Activated T-helper 2 cell treated with anti-CD3 and anti-CD28 coated beads, Interferon-gamma antibody, Interleukin-2, Interleukin-4, amounts not matched to agents 10 μg/mL and 5 μg/mL and 100 μg/mL, durations not matched to agents 14 hours and 24 hours and 36 hours (primary cell): ENCODE measurements at places on chromosomes 12 and 14. TPM values are rescaled to one million over a fixed set of nuclear protein-coding genes. Genes with fewer than 3 reads are reported as not detected.

Gene KCNMB4
- 0.37 and 0.55 TPM in 2 replicates for total RNA-seq

DNA sequence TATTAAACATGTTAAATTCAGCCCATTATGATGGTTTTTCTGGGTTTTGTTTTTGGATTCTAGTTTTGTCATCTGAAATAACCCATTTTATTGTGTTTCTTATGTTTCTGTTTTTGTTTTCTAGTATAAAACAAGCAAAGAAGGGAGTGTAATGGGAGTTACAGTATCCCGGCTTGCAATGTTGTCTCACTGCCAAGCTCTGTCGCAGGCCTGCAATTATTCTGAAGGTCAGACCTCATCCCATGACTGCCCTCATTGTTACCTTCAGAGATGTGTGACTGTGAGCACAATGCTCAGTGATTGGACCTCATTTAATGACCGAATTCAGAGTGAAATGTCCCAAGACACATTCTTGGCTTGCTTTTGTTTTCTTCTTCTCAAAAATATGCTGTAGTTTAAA is 73.0 kb upstream of the ATF1 start:
- peaks cover 28% of the 10 kb centered on the region for H3K36me3 ChIP-seq
- no peaks in the 10 kb centered on the region for H3K4me1 ChIP-seq
- no peaks in the 10 kb centered on the region for H3K27me3 ChIP-seq
- H3K27ac ChIP-seq: no peak overlapping the region
- H3K4me3 ChIP-seq: no peak overlapping the region

GRCh38 chr12:96241431-96241830 is 47.3 kb downstream of the ELK3 start:
- peaks cover 45% of the 10 kb centered on the region for H3K4me1 ChIP-seq
- no peak overlapping the region for H3K4me3 ChIP-seq
- no peak overlapping the region for H3K27ac ChIP-seq

Gene SSPN
- total RNA-seq: not detected in 2 replicates

GRCh38 chr12:65795453-65795852 is 28.8 kb upstream of the HMGA2 start:
- H3K4me3 ChIP-seq: no peak overlapping the region
- no peaks in the 10 kb centered on the region for H3K36me3 ChIP-seq
- H3K27me3 ChIP-seq: peaks cover 14% of the 10 kb centered on the region

GRCh38 chr14:73526036-73526984 is 10.6 kb upstream of the ACOT1 start:
- H3K27ac ChIP-seq: no peak overlapping the region
- no peak for DNase-seq
- peaks cover 1% of the 10 kb centered on the region for H3K27me3 ChIP-seq
- H3K36me3 ChIP-seq: no peaks in the 10 kb centered on the region
- no peak overlapping the region for H3K4me3 ChIP-seq

Gene NEDD8
- total RNA-seq: 194 and 202 TPM in 2 replicates

DNA sequence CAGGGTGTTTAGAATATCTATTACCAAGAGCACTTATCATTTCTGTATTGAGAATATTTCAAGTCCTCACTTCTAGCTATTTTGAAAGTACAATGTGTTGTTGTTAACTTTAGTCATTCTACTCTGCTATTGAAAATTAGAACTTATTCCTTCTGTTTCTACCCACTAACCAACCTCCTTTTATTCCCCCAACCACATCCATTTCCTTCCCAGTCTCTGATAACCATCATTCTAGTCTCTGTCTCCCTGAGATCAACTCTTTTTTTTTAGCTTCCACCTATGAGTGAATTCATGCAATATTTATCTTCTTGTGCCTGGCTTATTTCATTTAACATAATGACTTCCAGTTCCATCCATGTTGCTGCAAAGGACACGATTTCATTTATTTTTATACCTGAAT is 290.6 kb upstream of the OR4E1 start:
- H3K36me3 ChIP-seq: no peaks in the 10 kb centered on the region
- peaks cover 3% of the 10 kb centered on the region for H3K27me3 ChIP-seq
- no peak for DNase-seq
- peaks cover 25% of the 10 kb centered on the region for H3K4me1 ChIP-seq

Gene HDAC7
- 251 and 253 TPM in 2 replicates for total RNA-seq

DNA sequence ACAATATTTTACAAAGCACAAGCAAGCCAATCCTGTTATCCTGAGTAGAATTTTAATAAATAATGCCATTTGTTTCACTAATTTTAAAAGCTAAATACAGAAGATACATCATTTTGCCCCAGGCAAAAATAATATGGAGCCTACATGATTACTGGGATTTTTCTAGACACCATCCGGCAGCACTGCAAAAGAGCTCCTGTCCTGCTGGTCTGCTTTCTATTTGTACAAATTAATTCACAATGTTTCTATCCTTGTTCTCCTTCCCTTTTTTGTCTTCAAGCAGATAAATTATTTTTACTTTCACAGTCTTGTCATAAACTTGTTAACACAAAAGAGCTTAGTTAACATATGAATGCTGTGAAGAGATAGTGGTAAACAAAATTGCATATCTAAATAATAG is 4.6 kb downstream of the SIX1 start:
- no peak overlapping the region for H3K4me3 ChIP-seq
- H3K36me3 ChIP-seq: peaks cover 3% of the 10 kb centered on the region
- H3K4me1 ChIP-seq: peaks cover 19% of the 10 kb centered on the region
- peaks cover 85% of the 10 kb centered on the region for H3K27me3 ChIP-seq
- DNase-seq: no peak
- H3K27ac ChIP-seq: no peak overlapping the region

Gene NOXRED1
- 0.23 and 0.25 TPM in 2 replicates for total RNA-seq

GRCh38 chr12:23888396-23889068 is 60.9 kb downstream of the SOX5 start:
- no peaks in the 10 kb centered on the region for H3K36me3 ChIP-seq
- no peak for DNase-seq
- H3K4me1 ChIP-seq: no peaks in the 10 kb centered on the region
- H3K4me3 ChIP-seq: no peak overlapping the region
- no peak overlapping the region for H3K27ac ChIP-seq

DNA sequence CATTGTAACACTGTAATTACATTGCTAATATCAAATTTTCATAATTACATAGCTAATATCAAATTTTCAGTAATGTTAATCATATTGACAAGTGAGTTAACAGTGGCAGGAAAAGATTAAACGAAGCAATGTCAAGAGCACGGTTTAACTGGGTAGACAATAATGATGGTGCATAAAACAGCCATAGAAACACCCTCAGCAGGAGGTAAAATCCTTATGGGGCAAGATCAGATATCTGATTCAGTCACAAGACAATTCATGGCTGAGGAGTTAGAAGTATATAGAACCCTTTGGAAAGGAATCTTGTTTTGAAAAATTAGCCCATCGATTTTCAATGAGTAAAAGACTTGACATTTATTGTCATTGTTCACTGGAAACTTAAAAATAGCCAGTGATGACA is 190.6 kb downstream of the SLC2A13 start:
- no peaks in the 10 kb centered on the region for H3K4me1 ChIP-seq
- H3K36me3 ChIP-seq: no peaks in the 10 kb centered on the region
- H3K27ac ChIP-seq: no peak overlapping the region
- peaks cover 1% of the 10 kb centered on the region for H3K27me3 ChIP-seq
- H3K4me3 ChIP-seq: no peak overlapping the region

GRCh38 chr12:27970401-27971120 is 2.0 kb downstream of the PTHLH start:
- H3K4me3 ChIP-seq: peak overlapping the region; percentile 23
- no peak overlapping the region for H3K27ac ChIP-seq
- peaks cover 85% of the 10 kb centered on the region for H3K27me3 ChIP-seq
- H3K4me1 ChIP-seq: peaks cover 9% of the 10 kb centered on the region
- no peak for DNase-seq
- no peaks in the 10 kb centered on the region for H3K36me3 ChIP-seq

- peaks cover 2% of the 10 kb centered on the region for H3K27me3 ChIP-seq
- peak; percentile 60 for DNase-seq
- H3K36me3 ChIP-seq: peaks cover 3% of the 10 kb centered on the region
- peak overlapping the region; percentile 75 for H3K4me3 ChIP-seq
Measured at GRCh38 chr14:70807898-70808415, 1.4 kb downstream of the MAP3K9 start.

- peak overlapping the region; percentile 47 for H3K27ac ChIP-seq
- no peaks in the 10 kb centered on the region for H3K27me3 ChIP-seq
- peaks cover 63% of the 10 kb centered on the region for H3K36me3 ChIP-seq
- H3K4me3 ChIP-seq: no peak overlapping the region
- H3K4me1 ChIP-seq: peaks cover 25% of the 10 kb centered on the region
Measured at GRCh38 chr14:64930085-64930843, 12.3 kb downstream of the GPX2 start.
